HTR-8/SVneo (cell line): ENCODE measurements at places on chromosomes 2 and 18.

GRCh38 chr2:8623958-8624591 lies 57.8 kb upstream of the ID2 start:
- no peak for DNase-seq

DNA sequence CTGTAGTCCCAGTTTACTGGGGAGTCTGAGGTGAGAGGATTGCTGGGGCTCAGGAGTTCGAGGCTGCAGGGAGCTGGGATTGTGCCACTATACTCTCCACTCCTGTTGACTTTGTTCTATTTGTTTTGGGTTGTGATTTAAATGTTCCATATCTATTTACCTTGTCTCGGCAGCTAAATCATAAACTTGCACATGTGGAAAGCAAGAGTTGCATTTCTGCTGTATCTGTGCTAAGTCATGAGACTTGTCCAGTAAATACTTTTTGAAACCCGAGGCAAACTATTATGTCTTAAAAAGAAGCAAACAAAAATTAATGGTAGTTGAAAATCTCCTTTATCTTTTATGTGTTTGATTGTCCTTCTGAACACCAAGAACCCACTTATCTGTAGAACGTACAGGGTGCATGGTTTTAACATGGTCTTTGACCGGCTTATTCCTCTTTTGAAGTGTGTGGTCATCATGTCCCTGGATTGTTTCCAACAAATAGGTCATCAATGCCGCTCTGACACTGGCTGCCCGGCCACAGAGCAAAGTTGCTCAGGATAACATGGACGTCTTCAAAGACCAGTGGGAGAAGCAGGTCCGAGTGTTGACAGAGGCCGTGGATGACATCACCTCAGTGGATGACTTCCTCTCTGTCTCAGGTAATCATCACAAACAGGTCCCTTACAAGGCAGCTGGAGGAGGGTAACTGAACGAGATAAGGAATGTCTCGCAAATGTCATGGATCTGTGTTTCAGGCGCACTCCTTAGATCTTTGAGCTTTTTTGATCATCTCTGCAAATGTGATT lies 241.1 kb upstream of the LRRTM1 start:
- no peak for DNase-seq

- no peak for DNase-seq
Observed at GRCh38 chr2:14960686-14961324, 328.3 kb downstream of the LRATD1 start.

DNA sequence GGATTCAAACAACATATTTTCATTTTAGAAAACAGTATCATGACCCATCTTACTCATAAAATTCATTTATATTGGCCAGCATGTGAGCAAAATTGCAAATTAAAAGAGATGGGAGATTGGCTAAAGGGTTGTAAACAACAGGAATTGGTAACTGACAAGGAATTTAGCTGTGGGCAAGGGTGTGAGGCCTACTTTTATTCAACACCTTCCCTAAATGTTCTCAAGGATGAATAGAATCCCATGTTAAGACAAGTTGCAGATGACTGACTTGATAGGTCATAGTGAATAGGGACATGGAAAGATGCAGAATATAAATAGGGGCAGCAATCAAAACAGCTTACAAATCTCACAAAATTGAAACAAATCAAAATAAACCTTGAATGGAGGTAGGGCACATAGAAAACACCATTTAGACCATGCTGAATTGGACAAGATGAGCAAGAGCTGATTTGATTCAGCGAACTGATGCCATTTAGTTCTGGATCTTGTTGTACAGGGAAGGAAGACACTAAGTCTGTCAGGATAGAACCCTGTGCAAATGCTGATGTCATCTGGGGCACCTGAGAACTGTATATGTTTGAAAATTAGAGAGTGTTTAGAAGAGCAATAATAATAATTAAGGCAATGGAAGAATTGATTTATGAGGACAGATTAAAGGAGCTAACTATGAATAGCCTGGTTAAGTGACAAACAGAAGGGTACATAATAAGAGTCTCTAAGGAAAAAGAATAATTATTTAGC lies 509.7 kb downstream of the ZEB2 start:
- no peak for DNase-seq

DNA sequence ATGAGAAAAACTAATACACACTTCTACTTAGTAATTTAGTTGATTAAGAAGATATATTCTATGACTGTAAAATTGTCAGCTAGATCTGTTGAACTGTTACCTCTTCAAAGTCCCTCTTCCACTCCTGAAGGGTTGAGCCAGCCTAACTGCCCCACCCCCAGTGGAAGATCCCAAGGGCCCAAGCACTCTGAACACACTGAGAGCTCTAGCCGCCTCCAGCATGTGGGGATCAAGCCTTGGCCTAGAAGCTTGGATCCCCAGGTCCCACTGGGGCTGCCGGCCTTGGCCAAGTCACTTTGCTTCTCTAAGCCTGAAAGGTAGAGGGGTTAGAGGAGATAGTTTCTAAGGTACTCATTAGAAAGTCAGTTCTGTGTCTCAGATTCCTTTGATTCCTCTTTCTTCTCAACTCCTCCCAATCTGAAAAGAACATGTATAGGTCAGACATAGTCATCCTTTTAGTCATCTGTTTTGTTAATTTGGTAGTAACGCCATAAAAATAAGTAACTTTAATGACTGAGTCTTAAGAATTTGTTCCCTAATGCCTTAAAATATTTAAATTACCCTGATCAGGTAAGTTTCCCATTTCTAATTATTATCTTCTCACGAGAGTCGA lies 5.6 kb downstream of the CPSF3 start:
- no peak for DNase-seq

DNA sequence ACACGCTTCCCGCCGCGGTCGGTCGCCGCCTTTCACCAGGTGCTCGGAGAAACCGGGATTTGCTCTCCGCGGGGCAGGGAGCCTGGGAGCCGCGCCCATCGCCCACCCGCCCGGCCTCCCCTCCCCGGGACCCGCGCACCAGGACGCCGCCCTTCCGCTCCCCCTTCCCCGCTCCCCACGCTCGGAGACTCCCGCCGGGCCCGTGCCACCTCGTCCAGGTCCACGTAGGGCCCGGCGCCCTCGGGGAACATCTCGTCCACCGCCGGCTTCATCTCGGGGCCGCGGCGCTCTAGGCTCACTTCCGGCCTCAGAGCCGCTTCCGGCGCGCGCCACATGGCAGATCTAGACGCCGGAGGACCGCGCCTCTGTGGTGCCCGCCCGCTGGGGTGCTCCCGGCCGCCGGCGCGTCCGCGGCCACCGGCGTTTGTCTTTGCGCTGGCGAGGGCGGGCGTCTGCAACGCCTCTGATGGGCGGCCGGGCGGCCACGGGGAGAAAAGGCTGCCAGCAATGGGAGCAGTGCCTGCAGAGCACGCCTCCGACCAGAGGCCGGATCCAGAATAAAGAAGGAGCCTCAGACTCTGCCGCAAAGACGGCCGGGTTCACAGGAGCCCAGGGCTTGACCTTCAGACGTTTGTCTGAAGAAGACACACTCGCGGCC lies at the start of gene COPS9:
TSS of gene COPS9 (minus strand) at position 293 of the 658 bp plus-strand sequence. CDS start at position 272, 21 bp downstream.
- DNase-seq, result peak; percentile 88

GRCh38 chr2:96604104-96604503 lies 34.0 kb downstream of the KANSL3 start:
- no peak for DNase-seq

DNA sequence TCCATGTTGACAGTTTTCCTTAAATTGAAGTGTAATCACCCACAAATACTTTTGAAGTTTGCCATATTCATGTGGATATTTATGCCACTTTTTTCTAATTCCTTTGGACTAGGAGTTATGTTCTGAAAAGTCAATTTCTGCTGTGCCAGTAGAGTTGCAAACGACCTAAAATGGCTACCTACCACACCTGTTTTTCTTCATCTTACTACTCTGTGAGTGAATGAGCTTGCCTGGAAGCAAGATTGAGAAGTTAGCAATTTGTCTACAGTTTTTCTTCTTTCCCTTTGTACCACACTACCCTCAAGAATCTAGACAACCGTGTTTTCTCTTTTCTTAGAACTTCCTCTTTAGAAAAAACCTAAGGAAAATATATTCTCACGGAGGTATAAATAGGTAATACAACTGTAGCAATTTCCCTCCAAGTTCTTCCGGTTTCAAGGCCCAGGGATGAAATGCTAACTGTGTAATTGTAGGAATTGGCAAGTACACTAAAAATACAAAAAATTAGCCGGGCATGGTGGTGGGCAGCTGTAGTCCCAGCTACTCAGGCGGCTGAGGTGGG lies 7.3 kb upstream of the SLC39A10 start:
- no peak for DNase-seq

DNA sequence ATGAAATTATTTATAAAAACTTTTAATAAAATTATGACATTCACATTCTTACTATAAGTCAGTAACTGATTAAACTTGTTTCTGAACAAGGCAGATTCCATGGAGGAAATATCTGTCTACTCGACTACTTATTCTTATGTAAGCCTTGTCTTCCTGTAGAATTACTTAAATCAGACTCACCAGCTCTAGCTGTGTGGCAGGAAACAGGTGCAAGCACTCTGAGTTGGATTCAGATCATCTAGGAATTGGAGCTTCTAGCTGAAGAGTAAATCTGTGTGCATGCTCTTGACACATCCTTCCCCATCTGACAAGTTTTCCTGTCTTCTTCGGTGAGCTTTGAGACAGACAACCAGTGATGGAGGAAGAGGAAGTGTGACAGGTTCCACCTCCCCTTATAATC lies 284.7 kb downstream of the TRIB2 start:
- no peak for DNase-seq

DNA sequence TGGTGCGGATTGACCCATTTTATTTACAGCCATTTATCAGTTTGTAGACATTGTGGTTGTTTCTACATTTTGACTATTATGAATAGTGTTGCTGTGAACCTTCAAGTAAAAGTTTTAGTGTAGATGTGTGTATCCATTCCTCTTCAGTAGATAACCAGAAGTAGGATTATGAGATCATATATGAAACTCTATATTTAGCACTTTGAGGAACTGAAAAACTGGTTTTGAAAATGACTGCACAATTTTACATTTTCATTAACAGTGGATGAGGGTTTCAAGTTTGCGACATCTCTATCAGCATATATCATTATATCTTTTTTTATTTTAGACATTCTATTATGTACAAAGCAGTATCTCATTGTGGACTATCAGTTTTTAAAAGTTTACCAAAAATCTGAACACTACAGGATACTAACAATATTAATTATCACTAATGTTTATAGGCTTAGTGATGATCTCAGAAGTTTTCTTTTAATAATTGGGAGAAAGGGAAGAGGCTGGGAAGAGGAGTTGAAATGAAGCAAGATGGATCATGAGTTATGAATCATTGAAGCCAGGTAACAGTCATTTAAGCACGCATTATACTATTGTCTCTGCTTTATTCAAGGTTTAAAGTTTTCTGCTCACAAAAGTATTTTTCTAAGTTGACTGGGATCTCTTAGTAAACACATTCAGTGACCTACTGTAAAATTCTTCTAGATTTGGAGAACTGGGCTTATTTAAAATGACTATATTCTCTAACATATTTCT lies 329.0 kb upstream of the LRATD1 start:
- DNase-seq, result no peak

- peak; percentile 94 for DNase-seq
Observed at GRCh38 chr2:73176881-73177644, 25.3 kb upstream of the NOTO start.

- DNase-seq, result no peak
Observed at GRCh38 chr2:589281-590130, 87.7 kb downstream of the TMEM18 start.

DNA sequence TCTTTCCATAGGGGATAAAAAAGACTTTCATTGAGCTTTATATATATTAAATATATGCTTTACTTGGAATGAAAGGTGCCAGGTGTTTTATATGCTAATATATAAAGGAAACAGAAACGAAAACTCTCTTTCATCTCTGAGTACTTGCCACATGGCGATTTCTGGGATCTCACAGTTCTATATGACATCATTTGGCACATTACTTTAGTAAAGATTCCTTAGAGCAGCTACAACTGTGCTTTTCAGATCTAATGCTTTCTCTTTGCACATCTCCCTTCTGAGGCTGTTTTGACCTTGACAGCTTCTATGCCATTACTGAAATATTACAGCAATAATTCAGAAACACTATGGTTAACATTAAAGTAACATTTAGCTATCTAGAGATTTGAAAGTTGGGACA lies 1082.9 kb upstream of the CDH2 start:
- DNase-seq, result no peak

DNA sequence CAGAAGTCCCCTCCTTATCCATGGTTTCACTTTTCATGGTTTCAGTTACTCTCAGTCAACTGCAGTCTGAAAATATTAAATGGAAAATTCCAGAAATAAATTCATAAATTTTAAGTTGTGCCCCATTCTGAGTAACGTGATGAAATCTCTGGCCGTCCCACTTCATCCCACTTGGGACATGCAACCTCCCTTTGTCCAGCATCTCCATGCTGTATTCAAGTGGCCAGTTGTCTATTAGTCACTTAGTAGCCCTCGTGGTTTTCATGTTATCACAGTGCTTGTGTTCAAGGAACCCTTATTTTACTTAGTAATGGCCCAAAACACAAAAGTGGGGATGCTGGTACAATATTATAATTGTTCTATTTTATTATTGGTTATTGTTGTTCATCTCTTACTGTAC lies 18.0 kb upstream of the DAPL1 start:
- DNase-seq, result no peak

- peak; percentile 13 for DNase-seq
Observed at GRCh38 chr2:101873543-101873942, 118.2 kb upstream of the IL1R2 start.

DNA sequence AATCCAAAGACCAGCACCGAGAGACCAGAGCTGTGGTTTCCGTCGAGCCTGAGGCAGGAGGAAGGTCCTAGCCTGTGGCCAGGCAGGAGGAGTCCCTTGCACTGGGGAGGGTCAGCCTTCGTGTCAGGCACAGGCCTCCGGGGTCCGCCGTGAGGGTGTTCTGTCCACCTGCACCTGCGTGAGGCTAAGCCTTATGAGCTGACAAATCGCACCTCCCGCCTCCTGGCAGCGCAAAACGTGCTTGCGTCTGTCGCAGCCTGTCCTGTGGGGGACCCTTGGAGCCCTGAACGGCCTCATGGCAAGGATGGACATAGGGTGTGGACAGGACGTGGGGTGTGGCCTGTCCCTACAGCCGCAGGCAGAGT lies 73.3 kb downstream of the KCNG2 start:
- DNase-seq, result no peak

DNA sequence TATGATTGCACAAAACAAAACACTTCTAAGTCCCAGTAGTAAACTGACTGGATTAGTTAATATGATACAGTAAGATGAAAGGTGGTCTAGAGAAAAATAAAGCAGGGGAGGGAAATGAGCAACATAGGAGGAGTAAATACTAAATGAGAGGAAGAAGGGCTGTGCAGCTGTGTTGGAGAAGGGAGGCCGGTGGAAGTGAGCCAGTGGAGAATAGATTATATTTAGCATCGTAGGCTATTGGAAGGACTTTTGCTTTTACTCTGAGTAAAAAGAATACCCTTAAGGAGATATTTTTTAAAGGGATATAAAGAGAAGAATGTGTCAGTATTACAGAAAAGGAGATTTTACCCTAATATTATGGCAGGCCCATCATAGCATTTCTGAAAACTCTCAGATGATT lies 12.7 kb downstream of the WDR75 start:
- DNase-seq, result no peak

DNA sequence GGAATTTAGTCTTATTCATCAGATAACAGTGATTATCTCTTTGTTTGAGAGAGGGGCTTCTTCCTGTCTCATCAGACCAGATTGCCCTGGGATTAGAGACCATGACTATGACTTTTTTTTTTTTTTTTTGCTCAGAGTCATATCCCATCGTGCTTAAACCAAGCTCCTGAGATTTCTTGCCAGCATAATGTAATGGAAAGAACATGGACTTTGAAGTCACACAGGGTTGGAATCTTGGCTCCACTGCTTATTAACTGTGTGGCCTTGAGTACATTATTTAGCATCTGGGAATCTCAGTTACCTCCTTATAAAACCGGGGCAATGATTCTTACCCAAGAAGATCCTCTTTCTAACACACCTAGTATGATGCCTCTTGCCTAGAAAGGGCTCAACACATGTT lies 268.3 kb downstream of the DYSF start:
- DNase-seq, result no peak

GRCh38 chr2:9398881-9399780 lies 24.2 kb downstream of the ITGB1BP1 start:
- DNase-seq, result no peak
